Mammary microvascular endothelial cell (primary cell): ENCODE measurements at places on chromosomes 1 and 21. TPM values are rescaled to one million over a fixed set of nuclear protein-coding genes. Genes with fewer than 3 reads are reported as not detected.

The TRIM62 gene
- total RNA-seq, result 3.6 TPM in 2 replicates

The HMGCS2 gene
- not detected in 2 replicates for total RNA-seq

The LRRC53 gene
- total RNA-seq, result not detected in 2 replicates

The OR2M3 gene
- total RNA-seq, result not detected in 2 replicates

The KRTAP11-1 gene
- total RNA-seq, result not detected in 2 replicates

The NUP210L gene
- total RNA-seq, result 0.07 TPM in 1 of 2 replicates, not detected in the other

The TMPRSS15 gene
- total RNA-seq, result not detected in 2 replicates

The IL10 gene
- total RNA-seq, result not detected in 2 replicates

The SLC1A7 gene
- not detected in 2 replicates for total RNA-seq

The CFHR2 gene
- not detected in 2 replicates for total RNA-seq

The BMP8A gene
- not detected in 2 replicates for total RNA-seq

The PLA2G2C gene
- not detected in 2 replicates for total RNA-seq

The TRIM67 gene
- not detected in 2 replicates for total RNA-seq

The CR1L gene
- total RNA-seq, result 1.00 TPM in 1 of 2 replicates, not detected in the other

The RNU1-2 gene
- total RNA-seq, result under 0.01 TPM in 1 of 2 replicates, not detected in the other

The S100A9 gene
- not detected in 2 replicates for total RNA-seq

The CCDC185 gene
- total RNA-seq, result not detected in 2 replicates

The OLIG2 gene
- total RNA-seq, result not detected in 2 replicates

The MRAP gene
- total RNA-seq, result not detected in 2 replicates

The S100A3 gene
- total RNA-seq, result 9.7 and 12.4 TPM in 2 replicates

The APP gene
- 579 and 596 TPM in 2 replicates for total RNA-seq

The GCSAML gene
- total RNA-seq, result not detected in 2 replicates

The KIF26B gene
- 0.15 and 0.20 TPM in 2 replicates for total RNA-seq

The PCBP3 gene
- total RNA-seq, result not detected in 2 replicates

The GBP4 gene
- 22.5 and 22.8 TPM in 2 replicates for total RNA-seq

The SIPA1L2 gene
- total RNA-seq, result 8.8 and 9.3 TPM in 2 replicates

The LYPD8 gene
- total RNA-seq, result not detected in 2 replicates

The HFM1 gene
- 0.20 and 1.9 TPM in 2 replicates for total RNA-seq

The ANKRD35 gene
- 1.0 and 1.3 TPM in 2 replicates for total RNA-seq

The TMEM54 gene
- total RNA-seq, result 29.4 and 31.1 TPM in 2 replicates

The ALPL gene
- total RNA-seq, result 0.05 and 0.27 TPM in 2 replicates

The TIE1 gene
- total RNA-seq, result 427 and 478 TPM in 2 replicates

The OR6K3 gene
- total RNA-seq, result not detected in 2 replicates

The ELF3 gene
- under 0.01 and 0.25 TPM in 2 replicates for total RNA-seq

The CLCNKB gene
- total RNA-seq, result not detected in 2 replicates

The FOXD2 gene
- 0.30 and 0.33 TPM in 2 replicates for total RNA-seq

The PHLDA3 gene
- 67.6 and 85.6 TPM in 2 replicates for total RNA-seq

The KRTAP19-3 gene
- not detected in 2 replicates for total RNA-seq

The ZNF362 gene
- total RNA-seq, result 9.3 and 14.6 TPM in 2 replicates

The CD52 gene
- not detected in 2 replicates for total RNA-seq

The RGS8 gene
- total RNA-seq, result not detected in 2 replicates

The UHMK1 gene
- total RNA-seq, result 46.0 and 47.3 TPM in 2 replicates

The LDLRAD1 gene
- total RNA-seq, result not detected in 2 replicates

The LIN28A gene
- not detected in 2 replicates for total RNA-seq

The TMEM269 gene
- not detected in 2 replicates for total RNA-seq

The AUNIP gene
- 2.5 and 4.2 TPM in 2 replicates for total RNA-seq

The PRAMEF18 gene
- total RNA-seq, result not detected in 2 replicates

The DMBX1 gene
- not detected in 2 replicates for total RNA-seq

The CNKSR1 gene
- total RNA-seq, result not detected in 2 replicates

The C8B gene
- total RNA-seq, result not detected in 2 replicates
